Activated gamma-delta T cell treated with Interleukin-2 at 50 U/mL for 16 hours (primary cell): ENCODE measurements at places on chromosomes 16 and 17.
A peak's percentile ranks its signal among the peaks of the same experiment; 100 is the strongest.

DNA sequence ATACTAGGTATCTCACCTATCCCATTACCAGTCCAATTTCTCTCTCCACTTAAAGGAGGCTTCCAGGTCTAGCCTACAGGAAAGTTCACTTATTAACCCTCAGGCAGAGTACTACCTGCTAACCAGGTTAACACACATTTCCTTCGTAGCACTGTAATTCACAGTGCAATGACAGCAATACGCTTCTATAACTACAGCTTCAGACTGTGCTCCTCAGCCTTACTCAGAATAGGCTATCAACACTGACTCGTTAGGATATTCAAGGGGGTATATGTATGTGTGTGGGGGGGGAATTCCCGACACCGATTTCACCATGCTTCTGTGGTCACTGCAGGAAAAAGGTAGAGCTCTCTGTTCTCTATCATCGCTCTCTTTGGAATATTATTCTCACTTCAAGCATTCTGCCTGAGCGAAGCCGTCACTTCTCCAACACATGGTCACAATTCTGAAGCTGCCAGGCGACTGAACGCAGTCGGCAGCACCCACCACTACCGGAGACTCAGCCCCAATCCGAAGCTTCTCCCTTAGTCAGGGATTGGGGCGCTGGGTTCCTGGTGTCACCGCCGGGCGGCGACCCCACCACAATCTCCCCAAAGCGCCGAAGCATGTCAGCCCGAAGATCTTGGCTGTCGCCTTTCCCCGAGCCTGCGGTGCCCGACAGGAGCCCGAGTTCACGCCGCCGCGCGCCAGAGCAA lies 618 bp downstream of the GGA3 start:
- no peak for DNase-seq

- no peak for DNase-seq
These were observed 4.6 kb downstream of the CIITA start for GRCh38 chr16:10881479-10882030.

DNA sequence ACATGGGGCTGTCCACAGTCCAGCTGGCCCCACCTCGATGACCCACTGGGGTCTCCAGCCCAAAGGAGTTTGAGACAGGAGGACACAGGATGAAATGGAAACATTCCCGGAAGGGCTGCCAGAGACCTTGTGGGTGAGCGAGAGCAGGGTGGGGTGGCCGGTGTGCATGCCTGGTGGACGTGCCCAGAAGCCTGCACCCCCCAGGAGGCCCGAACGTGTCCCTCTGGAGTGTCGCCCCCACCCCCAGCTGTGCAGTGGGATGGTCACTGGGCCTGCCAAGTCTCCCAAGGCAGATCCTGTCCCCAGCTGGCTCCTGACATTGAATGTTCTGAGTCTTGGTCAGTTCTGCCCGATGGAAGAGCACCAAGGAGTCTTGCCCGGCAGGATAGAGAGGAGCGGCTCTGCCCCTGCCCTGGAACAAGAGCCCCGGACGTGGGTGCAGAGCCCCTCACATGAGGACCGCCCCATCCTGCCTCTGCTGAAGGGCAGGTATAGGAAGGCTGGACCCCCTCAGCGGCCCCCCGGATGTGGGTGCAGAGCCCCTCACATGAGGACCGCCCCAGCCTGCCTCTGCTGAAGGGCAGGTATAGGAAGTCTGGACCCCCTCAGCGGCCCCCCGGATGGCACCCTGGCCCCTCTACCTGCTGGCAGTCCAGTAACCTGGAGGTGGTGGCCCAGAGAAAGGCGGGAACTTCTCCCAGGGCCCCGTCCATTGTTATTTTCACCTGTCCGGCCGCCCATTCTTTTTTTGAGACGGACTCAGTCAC lies 3.1 kb upstream of the CAPN15 start:
- DNase-seq, result no peak

- no peak for DNase-seq
These were observed 129.6 kb downstream of the CPPED1 start for GRCh38 chr16:12674071-12674470.

- no peak for DNase-seq
These were observed 57.5 kb upstream of the CLEC19A start for GRCh38 chr16:19228052-19228451.

DNA sequence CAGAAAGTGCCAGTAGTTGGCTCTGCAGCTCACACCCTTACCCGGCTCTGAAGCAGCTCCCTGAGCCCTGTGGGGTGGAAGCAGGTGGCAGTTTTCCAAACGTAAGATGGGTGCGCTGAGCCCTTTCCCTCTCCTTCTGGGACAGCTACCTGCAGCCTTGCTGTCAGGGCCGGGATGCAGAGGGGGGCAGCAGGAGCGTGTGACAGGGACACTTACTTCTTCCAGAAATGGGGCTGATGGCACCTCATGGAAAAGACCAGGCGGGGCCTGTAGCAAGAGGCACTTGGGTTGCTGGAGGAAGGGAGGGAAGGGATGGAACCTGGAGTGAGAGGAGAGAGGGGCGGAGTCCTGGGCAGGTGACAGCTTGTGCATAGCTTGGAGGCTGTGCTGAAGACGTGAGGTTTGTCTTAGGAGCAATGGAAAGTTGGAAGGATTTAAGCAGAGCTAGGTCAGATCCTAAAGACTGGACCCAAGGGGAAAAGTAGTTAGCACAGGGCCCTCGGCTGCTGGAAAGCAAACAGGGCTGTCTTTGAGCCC lies 216.8 kb upstream of the RPL38 start:
- no peak for DNase-seq

GRCh38 chr16:6021276-6021943 lies 923.8 kb upstream of the EEF2KMT start:
- DNase-seq, result no peak

DNA sequence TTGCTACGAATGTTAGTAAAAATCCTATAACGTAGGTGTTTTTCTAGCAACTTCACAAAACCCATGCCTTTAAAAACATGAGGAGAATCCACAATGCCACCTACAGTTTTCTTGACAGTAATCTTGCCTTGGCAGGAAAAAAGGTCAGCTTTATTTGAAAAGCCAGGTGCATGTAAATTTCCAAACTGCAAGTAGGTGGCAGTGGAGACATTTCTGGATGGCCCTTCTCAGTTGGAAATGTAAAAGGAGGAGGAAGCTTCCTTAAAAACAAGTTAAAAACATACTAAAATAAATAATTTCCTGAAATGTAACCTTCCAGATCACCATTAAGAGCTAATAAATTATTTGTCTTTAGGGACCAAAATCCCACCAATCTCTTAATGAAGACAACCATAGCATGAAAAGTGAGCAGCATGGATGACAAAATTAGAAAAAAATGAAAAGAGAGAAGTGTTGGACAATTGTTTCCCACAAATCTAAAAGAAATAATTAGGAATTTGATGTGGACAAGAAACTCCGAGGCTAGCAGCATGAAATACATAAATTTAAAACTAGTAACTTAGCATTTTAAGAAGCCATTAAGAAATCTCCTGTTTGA lies 152.2 kb downstream of the SNX11 start:
- DNase-seq, result no peak

- no peak for DNase-seq
These were observed 6.2 kb downstream of the BECN1 start for GRCh38 chr17:42817866-42818265.

DNA sequence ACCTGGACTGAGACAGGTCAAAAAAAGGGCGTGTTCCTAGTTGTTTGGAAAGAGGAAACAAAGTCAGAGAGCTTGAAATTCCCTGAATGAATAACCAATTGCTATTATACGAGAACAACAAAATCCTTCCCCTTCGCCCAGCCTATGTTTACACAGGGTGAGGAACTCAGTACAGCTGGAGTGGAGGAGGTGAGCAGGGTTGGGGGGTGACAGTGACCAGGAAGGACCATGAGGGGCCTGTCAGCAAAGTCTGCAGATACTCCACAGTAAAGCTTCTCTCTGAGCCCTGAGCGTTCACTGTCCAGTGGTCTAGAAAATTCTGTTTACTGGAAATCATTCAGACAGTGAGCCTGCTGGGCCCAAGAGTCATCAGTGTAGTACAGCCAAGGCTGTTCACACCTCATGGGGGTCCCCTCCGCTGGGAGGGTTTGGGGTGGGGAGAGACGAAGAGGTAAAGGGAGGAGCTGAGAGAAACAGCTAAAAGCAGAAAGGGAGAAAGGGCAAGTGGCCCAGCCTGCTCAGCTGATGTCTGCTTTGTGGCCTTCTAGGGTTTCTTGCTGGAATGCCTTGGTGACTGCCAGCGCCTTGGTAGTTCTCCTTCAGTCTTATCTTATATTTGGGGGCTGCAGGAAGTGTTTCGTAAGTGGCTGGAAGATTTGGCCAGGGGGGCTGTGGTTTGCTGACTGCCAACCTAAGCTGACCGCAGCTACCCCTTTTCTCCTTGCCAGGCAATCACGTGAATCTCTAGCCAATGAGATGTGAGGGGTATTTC lies 5.7 kb downstream of the DUSP3 start:
- no peak for DNase-seq

DNA sequence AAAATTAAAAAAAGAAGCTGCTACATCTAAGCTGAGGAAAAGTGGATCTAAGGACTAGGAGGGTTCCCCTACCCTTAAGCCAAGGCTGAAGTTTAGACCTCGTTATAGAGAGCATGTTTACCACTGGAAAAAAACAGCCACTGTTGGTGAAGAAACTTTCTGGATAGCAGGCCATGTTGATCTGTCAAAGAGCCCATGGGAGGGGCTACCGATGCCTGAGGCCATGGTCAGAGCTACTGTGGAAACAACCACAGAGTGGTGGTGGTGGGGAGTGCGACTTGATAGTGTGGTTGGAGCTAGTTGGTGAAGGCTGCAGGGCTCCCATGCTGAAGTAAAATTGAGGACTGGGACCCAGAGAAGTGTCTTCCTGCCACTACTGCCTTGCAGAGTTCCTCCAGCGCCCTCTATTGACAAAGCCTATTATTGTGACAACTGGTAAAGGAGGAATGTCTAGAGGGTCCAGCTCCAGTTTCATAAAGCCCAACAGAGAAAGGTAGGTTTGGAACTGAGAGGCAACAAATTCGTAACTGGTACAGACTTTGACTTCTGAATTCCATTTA lies 12.7 kb upstream of the FAM20A start:
- no peak for DNase-seq

DNA sequence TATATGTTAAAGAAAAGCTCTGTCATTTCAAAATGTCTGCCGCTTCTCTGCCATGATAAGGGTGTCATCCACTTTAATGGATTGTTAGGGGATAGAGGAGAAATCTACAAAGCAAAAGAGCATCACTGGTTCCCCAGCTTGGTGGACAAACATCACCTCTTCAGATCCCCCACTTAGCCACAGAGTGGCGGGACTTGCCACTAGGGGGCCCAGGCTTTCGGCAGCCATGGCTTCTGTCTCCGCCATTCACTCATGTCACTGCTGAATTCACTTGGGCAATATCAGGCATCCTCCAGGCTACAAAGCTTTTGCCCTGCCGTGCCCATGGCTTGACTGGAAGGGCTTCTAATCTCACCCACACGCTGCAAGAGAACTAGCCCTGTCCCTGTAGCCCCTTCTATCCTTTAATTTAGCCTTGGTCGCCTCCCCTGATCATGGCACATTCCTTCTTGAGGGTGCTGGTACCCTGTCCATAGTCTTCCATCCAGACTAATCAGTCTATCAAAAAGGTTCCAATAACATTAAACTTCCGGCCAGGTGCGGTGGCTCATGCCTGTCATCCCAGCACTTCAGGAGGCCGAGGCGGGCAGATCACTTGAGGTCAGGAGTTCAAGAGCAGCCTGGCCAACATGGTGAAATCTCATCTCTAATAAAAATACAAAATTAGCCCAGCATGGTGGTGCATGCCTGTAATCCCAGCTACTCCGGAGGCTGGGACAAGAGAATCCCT lies 34.7 kb downstream of the SBK1 start:
- peak; percentile 73 for DNase-seq

- no peak for DNase-seq
These were observed 6.8 kb downstream of the KRT37 start for GRCh38 chr17:41417576-41418015.

DNA sequence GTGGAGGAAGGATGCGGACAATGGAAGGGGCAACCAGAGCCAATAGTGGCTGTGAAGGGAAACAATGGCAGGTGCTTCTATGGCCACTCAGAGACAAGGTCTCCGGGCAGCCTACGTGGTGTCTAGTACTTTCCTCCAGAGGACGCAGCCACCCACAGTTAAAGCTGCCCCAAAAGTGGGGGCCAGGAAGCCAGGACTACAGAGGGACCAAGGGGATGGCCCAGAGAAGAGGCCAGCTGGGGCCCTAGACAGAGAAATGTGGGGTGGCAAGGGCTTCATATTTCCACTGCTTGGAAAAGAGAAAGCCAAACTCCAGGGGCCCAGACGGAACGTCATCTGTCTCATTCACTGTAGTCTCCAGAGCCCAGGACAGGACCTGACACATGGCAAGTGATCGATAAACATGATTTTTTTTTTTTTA lies 837 bp upstream of the PER1 start:
- DNase-seq, result no peak

DNA sequence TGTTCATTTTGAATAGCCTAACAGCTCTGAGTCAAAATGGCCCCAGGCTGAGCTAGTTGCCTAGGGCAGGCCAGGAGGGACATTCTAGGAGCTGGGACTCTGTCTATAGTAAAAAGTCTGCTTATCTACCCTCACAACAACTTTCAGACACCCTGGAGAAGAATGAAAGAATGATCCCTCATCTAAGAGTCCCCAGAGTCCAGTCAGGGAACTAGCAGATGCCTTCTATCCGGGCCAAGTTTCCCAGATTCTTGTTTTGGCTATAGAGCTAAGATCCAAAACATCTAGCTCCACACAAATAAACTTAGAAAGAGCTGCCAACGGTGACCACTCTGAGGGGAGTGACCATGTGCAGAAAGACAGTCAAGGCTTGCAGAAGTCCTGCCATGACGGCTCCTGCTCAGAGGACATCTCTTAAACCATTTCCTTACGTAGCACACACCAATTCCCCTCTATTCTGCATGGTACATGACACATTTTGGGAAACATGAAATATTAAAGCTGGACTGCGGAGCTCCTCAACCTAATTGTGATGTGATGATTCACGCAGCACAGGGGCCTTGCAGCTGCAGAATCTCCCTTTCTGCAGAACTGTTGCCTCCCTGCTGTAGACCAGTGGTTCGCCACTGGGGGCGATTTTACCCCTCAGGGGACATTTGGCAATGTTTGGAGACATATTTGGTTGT lies 24.2 kb downstream of the FAM20A start:
- DNase-seq, result no peak

DNA sequence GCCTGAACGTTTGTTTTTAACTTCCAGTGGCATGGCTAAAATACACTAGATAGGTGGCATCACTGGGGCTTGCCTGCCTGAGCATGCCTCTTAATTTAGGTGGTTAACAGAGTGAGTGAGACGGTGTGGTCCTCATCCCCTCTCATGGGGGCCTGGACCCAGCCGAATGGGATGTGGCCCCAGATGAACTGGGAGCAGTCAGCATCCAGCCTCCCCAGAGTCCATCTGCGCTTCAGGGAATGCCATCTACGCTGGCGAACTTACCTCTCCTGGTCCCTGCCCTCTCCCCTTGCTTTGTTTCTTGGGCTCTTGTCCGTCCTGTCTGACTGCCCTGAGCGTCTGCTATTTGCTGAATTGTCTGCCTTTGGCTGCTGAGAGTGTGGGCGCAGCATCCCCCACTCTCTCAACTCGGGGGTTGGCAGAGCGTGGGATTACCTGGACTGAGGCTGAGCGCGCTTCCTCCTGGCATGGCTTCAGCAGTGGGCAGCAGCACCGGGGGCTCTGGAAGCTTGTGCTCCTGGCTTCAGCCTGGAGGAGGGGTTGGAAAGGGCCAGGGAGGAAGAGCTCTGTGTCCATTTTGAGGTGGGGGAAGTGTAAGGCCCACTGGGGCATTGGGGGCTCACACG lies 2.1 kb downstream of the RAB40C start:
- no peak for DNase-seq
